ENCODE measurements at places on chromosomes 4 and X.

DNA sequence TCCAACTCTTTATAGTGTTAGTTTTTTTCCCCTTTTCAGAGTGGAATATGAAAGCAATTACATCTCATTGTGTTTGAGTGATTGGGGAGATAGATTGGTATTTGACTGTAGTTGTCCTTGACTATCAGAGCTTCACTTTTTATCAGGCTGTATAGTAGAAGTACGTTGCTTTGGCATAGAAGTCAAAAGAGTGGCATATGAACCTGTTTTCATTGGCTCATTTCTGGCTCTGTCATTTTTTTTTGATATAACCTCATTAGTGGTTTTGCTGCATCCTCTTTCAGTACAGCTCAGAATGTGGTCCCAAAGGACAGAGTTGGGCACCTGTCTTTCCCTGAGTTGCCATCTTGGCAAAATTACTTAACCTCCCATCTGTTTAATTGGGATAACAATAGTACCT is 1.4 kb downstream of the TMA16 start:
- no peak for DNase-seq

DNA sequence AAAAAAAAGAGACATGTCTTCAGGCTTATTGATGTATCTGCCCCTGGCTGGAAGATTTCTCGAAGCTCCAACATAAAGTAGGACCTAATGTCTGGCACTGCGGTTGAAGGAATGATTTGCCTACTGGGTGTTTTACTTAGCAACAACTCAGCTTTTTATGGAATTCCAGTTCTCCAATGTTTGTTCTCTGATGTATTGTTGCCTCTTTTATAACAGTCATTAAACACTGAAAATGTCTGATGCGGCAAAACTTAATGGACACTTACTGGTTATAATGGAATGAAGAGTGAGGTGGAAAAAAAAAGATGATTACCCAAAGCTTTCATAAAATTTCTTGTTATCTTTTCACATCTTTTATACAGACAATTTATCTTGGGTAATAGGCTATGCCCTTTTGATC is 75.6 kb upstream of the ZFP42 start:
- DNase-seq = no peak

DNA sequence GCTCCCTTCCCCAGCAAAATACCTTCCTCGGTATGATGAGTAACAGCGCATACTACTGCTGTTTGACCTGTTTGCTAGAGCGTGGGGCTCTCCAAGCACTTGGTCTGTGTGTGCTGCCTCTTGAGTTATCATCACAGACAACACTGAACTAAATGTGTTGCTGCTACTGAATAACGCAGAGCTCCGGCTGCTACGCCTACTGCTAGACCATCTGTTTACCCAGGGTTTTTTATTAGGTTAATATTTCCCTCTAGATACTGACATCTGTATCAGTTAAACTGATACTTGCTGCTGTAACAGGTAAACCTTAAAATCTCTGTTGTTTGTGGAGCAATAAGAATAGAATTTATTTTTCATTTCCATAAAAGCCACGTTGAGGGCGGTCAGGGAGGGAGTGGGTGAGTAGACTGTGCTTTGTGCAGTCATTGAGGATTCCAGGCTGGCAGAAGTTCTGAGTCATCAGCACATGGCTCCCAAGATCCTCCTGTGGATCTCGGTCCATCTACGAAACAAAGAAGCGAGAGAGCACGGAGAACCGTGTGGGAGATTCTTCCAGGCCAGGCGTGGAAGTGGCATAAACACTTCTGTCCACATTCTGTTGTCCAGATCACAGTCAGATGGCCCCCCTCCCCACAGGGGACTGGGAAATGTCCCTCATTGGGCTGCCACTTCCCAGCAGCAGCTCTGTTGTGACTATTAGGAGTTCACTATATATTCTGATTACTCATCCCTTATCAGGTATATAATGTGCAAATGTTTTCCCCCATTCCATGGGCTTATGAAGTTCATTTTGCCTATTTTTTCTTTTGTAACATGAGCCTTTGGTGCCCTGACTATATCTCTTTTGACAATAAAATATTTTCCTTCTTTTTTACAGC is 14.1 kb downstream of the GRK4 start:
- DNase-seq = no peak

- DNase-seq = no peak
Observed at GRCh38 chr4:129358571-129358970, 262.6 kb downstream of the C4orf33 start.

- no peak for DNase-seq
Observed at GRCh38 chrX:17741123-17741511, 3.8 kb downstream of the SCML1 start.

GRCh38 chr4:117134386-117134785 is 49.0 kb upstream of the TRAM1L1 start:
- DNase-seq = peak; percentile 22

- no peak for DNase-seq
Observed at GRCh38 chrX:113741744-113742143, 842.1 kb upstream of the HTR2C start.

DNA sequence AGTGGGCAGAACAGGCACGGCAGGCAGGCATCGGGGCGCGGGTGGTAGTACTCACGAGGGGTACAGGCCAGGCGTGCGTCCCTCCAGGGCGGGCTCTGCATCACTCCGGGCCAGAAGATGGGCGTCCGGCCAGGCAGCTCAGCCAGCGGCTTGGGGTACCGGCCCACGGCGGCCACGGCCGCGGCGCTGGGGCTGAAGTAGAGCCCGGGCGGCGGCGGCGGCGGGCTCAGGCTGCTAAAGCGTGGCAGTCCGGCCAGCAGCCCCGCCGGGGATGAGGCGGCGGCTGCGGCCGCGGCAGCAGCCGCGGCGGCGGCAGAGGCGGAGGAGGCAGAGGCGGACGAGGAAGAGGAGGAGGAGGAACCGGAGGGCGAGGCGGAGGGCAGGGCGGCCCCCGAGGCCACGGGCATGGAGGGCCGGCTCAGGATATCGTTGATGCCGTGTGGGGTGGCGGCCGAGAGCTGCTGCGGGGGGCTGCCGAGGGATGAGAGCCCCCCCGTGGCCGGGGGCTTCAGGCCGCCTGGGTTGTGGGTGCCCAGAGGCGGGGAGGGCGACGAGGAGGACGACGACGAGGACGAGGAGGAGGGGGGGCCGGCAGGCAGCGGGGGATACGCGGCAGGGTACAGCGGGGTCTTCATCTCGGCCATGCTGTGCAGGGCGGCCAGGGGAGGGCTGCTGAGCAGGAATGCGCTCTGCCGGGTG is 1.4 kb downstream of the NKX6-1 start:
- no peak for DNase-seq

- DNase-seq = no peak
Observed at GRCh38 chr4:149972407-149972806, 105.8 kb upstream of the DCLK2 start.

- DNase-seq = no peak
Observed at GRCh38 chr4:184616633-184617551, 32.4 kb downstream of the CASP3 start.

DNA sequence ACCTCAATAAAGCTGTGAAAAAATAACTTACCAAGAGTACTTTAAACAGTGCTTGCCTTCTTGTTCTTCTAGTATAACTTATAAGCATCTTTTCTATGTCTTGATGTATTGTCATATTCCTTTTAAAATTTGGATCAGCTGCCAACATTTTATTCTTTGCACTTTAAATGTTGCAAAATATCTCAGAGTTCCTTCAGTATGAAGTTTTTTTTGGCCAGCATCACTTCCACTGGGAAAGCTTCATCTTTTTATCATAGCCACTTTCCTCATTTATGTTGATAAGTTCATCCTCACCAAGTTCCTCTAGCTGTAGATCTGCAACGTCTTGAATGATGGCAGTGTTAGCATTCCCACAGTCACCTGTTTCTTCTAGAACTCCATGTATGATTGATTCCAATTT is 24.2 kb downstream of the CXorf58 start:
- no peak for DNase-seq

DNA sequence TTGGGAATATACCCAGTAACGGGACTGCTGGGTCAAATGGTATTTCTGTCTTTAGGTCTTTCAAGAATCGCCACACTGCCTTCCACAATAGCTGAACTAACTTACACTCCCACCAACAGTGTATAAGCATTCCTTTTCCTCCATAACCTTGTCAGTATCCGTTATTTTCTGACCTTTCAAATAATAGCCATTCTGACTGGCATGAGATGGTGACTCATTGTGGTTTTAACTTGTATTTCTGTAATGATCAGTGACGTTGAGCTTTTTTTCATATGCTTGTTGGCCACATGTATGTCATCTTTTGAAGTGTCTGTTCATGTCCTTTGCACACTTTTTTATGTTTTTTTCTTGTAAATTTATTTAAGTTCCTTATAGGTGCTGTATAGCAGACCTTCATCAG is 81.2 kb downstream of the ADAM29 start:
- DNase-seq = no peak

GRCh38 chr4:101025755-101026154 is 321.6 kb downstream of the PPP3CA start:
- DNase-seq = no peak

GRCh38 chrX:111868726-111869638 is 7.0 kb upstream of the TRPC5OS start:
- DNase-seq = no peak

- DNase-seq = peak; percentile 10
Observed at GRCh38 chrX:96729053-96729452, 44.4 kb downstream of the DIAPH2 start.

DNA sequence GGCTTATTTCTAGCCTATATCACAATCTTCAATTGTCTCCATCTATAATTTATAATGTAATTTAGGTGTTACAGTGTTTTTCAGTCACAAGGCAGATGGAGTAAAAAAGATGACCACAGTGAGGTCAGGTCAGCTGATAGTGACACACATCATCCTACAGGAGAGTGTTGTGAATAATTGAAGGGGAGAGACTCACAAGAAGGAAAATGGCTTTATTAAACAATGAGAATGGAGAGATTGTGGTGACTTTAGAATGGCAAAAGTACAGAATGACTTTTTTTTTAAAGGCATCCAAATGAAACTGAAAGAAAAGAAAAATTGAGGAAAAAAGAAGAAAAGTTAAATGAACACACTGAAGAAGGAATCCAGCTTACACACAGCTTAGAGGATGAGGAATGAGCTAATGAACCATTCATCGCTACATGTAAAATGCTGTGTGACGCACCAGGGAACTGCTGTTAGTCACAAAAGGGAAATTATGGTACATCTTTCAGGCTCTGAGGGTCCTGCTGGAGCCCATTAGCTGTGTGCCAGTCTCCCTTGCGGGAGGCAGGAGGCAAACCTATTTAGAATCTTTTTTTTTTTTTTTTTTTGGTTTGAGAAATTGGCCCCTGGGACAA is 56.6 kb downstream of the SPRY1 start:
- DNase-seq = no peak

DNA sequence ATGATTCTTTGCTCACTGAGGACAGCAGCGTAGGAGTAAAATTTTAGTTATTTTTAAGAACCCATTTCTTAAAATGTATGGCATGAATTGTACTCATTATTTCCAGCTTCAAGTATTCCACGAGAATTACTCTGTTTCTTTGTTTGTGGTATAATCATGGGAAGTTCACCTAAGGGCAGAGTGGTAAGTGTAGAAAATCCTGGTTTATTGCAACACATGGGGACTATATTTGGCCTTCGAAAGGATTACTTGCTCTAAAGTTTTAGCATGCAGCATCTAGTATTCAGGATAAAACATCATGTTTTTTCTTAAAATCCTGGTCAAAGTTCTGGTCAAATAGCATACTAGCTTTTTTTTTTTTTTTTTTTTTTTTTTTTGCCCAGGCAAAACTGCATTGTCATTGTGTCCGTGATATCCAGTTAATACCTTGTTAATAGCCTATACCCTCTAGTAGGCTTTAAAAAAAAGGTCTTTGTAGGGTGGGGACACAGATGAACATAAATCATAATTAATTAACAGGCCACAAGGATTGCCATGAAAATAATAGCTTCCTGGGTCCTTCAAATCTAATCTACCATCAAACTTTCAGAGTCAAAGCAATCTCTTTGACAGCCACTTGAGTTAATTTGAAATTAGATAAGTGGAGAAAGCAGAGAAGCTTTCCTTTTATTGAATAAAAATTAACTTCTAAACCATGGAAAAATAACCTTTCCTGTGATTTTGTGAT is 44.6 kb upstream of the VEGFC start:
- no peak for DNase-seq

- DNase-seq = no peak
Observed at GRCh38 chr4:15777697-15778288, 335 bp upstream of the CD38 start.

GRCh38 chr4:165813606-165814005 is 59.4 kb upstream of the TLL1 start:
- DNase-seq = no peak

- DNase-seq = no peak
Observed at GRCh38 chr4:187814737-187815465, 180.7 kb upstream of the ZFP42 start.

DNA sequence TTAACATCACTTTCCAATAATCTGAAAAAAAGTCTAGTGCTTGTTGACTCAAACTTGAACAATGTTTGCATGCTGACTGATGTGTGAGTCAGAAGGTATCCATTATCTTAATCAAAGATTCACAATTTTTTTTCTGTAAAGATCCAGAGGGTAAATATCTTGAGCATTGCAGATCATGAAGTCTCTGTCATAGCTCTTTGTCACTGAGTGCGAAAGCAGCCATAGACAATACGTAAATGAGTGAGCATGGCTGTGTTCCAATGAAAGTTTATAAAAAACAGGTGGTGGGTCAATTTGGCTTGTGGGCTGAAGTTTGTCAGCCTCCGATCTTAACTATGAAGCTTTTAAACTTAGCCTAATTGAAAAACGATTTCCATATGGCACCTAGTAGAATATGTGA is 37.7 kb downstream of the NHS start:
- DNase-seq = no peak

DNA sequence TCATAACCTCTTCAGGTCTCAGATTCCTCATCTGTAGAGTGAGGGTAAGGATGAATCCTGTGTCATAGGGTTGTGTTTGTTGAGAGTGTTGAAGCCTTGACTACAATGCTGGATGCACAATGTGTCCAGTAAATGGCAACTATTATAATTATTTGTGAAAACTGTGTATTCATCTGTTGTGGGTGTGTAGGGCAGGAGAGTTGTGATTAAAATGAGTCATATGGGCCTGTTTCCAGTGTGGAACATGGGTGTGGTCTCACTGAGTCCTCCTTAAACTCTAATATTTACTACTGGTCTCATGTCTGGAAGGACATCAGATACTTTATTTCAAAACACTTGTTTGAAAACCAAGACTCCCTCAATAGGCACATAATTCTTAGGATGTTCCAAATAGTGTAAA is 208.5 kb upstream of the CASK start:
- DNase-seq = no peak
